Glomerular endothelial cell (primary cell): ENCODE measurements at places on chromosomes 3 and 15. TPM values are rescaled to one million over a fixed set of nuclear protein-coding genes. Genes with fewer than 3 reads are reported as not detected.

The ZNF860 gene
- total RNA-seq: 1.2 and 1.5 TPM in 2 replicates

The C3orf20 gene
- not detected in 2 replicates for total RNA-seq

The SEMA5B gene
- not detected in 2 replicates for total RNA-seq

The GPR87 gene
- total RNA-seq: 0.53 TPM in 1 of 2 replicates, not detected in the other

The ANKUB1 gene
- not detected in 2 replicates for total RNA-seq

- no peak for DNase-seq
These were observed 105.0 kb downstream of the SSR3 start for GRCh38 chr3:156449710-156450574.

DNA sequence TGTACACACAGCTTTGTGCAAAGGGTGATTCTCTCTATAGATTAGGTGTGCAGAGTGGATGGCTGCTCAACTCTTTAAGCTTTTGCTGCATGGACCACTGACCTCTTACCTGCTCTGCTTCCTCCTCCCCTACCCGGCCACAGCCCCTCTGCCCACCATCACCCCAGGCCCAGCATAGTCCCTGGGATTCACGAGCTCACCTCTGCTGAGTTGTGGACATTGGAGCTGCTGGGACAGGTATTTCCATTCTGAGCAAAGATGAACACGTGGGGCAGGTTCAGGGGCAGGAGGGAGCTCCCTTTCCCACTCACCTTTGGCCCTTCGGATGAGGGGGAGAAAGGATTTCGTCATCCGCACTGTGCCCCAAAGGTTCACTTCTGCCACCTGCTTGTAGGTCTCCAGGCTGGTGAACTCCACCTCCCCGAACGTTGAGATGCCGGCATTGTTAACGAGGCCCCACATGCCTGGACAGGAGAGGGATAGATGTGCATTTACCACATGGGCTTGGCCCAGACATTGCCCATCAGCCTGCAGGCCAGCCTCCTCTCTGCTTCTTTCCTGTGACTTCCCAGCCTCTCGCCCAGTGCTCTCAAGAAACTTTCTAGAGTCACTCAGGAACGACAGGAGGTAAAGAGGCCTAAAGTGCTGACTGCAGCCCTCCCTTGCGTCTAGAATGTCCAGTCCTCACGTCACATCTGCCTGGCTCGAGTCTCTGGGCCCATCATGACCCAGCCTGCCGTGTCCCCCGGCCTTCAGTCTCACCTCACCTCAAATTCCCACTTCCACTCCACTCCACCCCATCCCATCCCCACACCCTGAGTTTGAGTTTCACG, 41.6 kb downstream of the BDH1 start:
- DNase-seq: no peak

DNA sequence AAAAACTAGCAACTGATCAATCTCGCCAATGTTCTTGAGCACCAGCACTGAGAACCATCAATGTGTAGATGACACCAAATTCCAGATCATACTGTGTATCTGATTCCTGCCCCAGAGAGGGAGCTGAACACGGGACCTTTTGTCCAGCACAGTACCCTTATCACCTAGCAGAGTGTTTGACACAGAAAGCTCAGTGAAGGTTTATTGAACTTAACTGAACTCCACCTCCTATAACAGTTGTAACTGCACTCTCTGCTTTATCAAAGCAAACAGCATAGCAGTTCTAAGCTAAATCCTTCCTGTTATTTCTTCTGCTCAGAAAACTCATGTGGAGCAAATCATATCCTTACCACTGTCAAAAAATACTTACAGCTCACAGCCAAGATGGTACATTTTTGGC, 183.4 kb upstream of the SLCO3A1 start:
- DNase-seq: no peak

DNA sequence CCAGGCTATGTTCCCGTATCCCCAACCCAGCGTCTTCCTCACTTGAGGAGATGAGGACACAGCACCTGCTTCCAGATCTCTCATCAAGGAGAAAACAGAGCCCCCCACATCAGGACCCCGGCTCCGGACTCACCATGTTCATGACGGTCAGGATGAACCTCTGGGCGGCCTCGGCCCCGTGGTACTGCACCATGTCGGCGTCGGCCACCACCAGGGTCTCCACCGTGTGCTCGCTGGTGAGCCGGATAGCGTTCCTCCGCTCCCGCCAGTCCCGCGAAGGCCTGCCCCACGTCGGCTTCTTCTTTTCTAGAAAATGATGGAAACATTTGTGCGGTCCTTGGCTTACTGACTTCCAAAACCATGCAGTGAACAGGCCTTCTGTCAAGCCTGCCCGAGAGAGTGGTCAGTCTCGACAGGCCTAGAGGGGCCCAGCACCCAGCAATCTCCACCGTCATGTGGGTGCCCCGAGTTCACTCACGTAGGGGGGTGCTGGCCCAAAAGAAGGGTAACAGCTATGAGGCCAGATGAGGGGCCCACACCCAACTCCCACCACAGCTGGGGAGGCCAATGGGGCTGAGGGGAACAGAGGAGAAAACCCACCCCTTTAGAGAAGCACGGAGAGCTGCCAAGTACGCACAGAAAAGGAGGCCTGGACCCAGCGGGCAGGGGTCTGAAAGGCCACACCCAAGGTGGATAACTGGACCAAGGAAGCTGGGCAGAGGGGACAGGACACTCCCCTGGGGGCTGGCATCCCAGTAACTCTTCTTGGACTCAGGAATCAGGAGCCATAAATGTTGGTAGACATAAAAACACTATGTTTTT, 60.5 kb downstream of the ADAMTS17 start:
- DNase-seq: no peak

GRCh38 chr3:127078626-127079025, 95.7 kb downstream of the PLXNA1 start:
- no peak for DNase-seq

- DNase-seq: no peak
These were observed 7.6 kb downstream of the BRPF1 start for GRCh38 chr3:9739181-9739580.

DNA sequence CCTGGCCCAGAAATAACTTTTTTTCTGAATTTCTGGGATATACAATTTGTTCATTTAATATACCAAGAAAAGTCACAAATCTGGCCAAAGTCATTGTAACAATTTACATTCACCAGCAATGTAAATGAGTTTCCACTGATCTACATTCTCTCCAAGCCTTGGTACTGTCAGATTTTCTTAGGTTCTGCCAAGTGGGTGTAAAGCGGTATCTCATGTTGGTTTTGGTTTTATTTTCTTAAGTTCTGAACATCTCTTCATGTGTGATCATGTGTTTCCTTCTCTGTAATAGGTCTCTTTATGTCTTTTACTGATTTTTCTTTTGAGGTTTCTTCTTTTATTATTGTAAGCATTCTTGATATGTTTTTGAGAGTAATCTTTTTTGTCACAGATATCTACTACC, 235.6 kb upstream of the COL8A1 start:
- no peak for DNase-seq

DNA sequence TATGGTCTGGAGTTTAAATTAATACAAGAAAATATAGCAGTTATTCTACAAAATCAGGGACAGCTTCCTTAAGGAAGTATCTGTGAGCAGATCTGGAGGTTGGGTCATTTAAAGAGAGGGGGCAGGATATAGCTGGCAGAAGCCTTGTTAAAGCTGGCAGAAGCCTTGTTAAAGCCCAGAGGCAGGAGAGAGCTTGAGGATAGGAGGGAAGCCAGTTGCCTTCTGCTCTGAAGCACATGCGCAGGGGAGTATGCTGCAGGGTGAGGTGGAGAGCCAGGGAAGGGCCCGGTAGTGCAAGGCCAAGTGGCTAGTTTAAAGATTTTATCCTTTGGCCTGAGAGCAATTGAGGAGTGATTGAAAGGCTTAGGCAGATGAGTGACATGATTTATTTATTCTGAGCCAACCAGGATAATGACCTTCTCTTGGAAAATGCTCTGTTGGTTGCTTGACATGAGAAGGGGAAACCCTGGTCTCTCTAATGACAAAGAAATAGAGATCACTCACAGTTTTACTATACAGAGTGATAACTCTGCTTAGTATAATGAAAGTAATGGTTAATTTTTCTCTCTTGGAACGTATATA, 3.9 kb downstream of the EAF1 start:
- no peak for DNase-seq

- DNase-seq: no peak
These were observed 56.7 kb upstream of the TSPAN3 start for GRCh38 chr15:77127626-77128025.

DNA sequence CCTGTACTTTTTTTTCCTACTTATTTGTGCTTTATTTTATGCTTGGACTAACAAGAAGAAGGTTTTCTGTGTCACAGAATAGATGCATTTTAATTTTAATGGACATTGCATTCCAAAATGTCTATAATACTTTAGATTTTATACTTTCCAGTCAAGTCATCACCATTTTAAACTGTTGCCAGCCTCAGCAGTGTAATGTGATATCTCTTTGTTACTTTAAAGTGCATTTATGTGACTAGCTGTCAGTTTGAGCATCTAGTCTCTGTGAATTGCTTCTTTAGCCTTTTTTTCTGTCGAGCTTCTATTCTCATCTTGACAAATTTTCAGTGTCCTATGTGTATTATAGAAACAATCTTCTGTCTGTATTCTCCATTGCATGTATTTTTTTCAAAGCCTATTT, 511.4 kb upstream of the CBLB start:
- DNase-seq: no peak

DNA sequence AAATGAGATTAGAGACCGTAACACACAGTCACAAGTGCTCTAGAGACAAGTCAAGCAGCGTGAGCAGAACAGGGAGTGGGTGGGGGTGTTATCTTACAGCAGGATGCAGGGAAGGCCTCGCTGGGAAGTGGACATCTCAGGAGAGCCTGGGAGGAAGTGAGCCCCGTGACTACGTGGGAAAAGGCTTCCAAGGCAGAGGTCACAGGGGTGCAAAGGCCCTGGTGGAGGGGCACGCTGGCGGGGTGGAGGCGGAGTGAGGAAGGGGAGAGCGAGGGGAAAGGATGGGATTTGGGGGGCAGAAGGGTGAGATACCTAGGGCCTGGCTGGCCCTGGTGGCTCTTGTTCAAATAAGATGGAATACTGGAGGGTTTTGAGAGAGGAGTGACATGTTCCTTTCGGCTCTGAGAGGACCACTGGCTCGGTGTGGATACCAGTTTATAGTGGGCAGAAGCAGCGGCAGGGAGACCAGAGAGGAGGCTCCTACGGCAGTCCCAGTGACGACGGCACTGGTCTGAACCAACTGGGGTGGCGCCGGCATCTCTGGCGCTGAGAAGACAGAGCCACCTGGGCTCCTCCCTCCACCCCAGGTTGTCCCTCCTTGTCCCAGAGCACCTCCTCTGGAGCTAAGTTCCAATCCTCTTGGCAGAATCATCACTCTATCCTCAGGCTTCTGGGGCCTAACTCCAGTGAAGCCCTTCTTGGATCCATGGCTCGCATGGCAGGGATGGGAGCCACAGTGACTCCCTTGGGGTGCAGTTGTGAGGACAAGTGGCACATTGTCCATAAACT, 266.2 kb upstream of the LYSMD4 start:
- DNase-seq: no peak

DNA sequence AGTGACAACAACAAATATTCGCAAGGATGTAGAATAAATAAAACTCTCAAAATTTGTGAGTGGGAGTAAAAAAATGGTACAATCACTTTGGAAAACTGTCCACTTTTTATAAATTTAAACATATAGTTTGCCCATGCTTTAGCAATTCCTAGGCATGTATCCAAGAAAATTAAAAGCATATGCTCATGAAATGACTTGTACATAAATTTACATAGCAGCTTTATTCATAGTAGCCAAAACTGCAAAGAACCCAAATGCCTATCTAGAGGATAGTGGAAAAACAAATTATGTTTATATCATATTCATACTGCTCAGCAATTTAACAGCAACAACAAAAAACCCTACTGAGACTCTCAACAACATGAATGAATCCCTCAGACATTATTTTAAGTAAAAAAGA, 363.6 kb upstream of the CCDC54 start:
- DNase-seq: no peak

DNA sequence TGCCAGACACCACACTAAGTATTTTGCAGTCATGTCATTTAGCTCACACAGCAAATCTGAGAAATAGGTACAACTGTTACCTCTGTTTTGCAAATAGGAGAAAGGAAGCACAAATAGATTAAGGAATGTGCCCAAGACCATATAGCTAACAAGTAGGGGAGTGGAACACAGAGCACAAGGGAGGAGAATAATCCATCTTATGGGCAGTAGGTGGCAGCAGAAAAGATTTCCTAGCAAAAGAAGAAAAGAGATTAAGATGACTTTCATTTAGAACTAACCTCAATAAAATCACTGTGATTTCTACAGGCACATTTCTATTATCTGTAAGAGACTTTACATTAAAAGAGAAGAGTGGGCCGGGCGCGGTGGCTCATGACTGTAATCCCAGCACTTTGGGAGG, 49.1 kb downstream of the NR1I2 start:
- no peak for DNase-seq

DNA sequence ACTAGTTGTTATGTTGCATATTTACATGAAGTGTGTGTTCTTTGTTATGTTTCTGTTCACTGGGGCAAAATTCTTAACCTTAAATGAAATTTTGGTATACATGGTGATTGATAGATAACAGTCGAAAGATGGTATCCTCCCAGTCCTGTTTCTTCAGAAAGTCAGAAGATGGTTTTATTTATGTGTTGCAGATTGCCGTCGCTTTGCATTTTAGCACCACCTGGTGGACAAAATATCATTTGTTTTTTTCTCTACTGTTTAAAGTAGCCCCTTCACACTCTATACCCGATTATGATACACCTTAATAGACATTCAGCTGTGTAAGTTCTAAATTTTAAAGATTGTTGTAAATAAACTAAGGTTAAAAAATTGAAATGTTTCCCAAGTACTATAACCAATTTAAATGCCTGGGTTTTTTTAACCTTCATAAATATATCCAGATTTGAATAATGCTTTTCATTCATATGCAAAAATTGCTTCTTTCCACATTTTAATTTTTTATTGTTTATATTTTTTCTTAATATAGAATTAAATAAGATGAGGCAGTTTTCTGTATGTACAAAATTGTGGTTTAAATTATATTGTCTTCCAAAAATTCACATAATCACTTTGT, 152.2 kb downstream of the ALCAM start:
- DNase-seq: peak; percentile 51

- no peak for DNase-seq
These were observed at the start of gene GABRA5 for GRCh38 chr15:26866298-26867199. Gene GABRA5, plus strand, starts transcription at chr15:26867062. Its CDS starts 2,187 bp downstream, at chr15:26869249.

GRCh38 chr15:94615688-94616087, 384.3 kb downstream of the MCTP2 start:
- no peak for DNase-seq

- DNase-seq: no peak
These were observed 55.7 kb downstream of the RUBCN start for GRCh38 chr3:197680955-197681521.

- DNase-seq: no peak
These were observed 3.1 kb downstream of the CPLX3 start for GRCh38 chr15:74829486-74829885.

- no peak for DNase-seq
These were observed 349.2 kb upstream of the MCTP2 start for GRCh38 chr15:93882141-93882540.
